ENCODE measurements at places on chromosomes 13 and 19.

DNA sequence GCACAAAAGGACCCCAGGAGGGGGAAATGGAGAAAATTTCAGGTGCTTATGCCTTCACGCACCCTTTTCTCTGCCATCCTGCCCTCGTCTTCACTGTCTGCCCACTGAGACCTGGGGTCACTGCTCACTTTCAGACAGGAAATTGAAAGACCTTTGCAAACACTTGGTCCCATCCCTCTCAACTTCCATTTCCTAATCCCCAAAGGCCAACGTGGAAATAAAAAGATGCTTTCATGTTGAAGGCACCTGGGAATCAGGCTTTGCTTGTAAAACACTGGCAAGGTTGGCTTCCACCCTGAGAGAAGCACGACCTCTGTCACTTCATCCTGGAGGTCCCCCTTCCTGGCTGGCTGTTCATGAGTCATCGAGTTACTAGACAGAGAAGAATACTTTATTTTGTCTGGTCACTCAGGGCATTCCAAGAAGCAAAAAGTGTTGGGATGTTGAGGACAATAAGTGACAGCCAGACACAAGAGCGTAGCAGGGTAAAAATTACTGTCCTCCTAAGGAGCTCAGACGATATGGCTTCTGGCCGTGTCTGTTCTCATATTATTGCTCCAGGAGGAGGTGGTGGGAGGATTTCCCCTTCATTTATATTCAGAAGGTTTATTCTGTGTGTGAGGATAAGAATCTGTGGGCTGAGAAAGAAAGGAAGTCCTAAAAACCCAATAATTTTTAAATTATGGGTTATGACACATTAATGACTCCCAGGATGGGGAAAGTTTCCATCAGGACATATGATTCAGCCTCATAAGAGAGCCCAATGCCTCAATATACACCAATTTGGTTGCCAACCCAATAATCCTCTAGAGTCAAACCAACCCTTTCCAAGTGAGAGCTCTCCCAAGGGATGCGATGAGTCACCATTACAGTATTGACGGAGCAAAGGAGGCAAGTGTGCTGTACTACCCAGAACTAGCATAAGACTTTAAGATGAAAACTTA lies 409.0 kb downstream of the COG6 start:
- DNase-seq = peak; percentile 97

DNA sequence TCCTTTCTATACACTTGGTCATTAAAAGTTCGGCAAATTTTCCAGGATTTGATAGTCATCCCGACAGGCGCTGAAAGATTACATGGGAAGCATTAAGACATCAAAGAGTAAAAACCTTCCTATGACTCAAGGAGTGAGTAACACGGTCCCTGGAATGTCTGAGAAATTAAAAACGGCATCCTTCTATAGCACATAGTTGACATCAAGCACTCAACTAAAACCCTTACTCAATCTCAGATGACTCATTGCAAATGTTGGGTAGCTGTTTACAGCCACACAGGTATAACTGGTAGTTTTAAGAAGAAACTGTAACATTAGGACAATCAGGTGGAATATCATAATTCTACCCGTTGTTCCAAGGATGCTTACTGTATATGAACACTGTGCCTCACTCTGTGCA lies 6.4 kb upstream of the LGALS13 start:
- no peak for DNase-seq

DNA sequence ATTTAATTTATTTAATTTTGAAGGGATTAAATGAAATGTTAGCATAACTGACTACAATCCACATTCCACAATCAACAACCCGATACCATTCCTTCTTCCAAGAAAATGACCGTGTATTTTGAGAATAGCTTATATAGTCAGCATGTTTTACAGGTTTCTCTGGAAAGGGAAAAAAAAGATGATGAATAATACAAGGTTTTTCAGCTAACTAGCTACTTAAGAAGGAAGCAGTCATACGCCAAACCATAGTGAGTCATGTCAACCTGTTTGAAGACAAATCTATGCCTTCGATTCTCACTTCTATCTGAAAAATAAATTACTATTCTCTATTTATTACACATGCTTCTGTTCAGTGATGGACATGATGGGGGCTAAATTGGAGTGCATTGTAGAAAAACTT lies 258.6 kb downstream of the EFNB2 start:
- no peak for DNase-seq

DNA sequence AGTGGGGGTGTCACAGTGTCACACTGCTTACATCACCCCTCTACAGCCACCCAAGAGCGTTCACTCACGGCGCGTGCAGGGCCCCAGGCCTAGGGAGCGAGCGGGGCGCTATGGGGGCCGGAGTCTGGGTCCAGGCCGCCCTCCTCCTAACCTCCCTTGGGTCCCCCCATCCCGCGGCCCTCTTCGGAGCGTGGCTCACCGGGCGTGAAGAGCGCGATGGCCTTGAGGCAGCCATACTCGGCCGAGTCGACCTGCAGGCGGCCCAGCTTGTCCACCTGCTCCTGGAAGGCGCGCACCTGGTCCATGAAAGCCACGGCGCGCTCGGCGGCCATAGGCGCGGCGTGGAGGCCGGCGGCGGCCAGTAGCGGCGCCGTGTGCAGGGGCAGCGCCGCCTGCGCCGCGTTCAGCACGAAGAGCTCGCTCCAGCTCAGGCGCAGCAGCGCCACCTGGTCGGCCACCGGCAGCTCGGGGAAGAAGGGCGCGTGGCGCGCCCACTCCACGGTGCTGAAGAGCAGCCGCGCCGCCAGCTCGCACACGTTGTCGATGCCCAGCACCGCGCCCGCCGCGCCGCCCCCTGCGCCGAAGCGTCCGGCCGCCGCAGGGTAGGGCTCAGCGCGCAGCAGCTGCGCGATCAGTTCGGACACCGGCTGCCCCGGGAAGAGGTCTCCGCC lies 9.4 kb downstream of the OCEL1 start:
- no peak for DNase-seq

- DNase-seq = no peak
These were observed 148.7 kb downstream of the FOXO1 start for GRCh38 chr13:40517486-40518480.

GRCh38 chr13:32984857-32985626 lies 31.2 kb upstream of the KL start:
- no peak for DNase-seq

GRCh38 chr13:24218977-24219376 lies 58.5 kb downstream of the SPATA13 start:
- DNase-seq = peak; percentile 37

- DNase-seq = no peak
These were observed 239.9 kb downstream of the VWA8 start for GRCh38 chr13:41720839-41721561.

DNA sequence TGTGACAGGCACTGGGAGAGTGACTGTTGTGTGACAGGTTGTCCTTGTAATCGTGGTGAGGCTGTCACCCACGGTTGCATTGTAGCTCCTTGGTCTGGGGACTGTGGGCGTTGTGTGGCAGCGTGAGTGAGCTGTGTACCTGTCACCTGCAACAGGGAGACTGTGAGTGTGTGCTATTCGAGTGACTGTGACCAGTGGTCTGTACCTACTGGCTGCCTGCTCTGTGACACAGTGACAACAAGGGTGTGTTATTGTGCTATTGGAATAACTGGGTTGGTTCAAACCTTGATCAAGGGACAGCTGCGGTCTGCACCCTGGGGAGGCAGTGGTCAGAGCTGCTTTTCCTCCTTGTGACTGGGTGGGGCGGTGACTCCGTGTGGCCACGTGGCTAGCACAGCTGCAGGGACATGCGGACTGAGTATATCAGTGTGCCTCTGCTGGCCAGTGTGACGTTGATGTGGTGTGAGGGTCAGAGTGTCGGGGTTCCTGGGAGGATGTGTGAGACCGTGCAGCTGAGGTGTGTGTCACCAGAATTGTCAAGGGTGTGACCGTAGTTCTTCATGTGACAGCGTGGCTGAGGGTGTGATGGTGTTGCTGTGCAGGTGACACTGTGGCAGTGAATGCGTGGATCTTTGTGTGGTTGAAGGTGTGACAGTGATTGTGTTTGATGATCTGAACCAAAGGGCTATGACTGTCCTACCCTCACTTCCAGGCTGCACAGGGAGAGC lies 10.1 kb upstream of the NFIX start:
- DNase-seq = no peak

DNA sequence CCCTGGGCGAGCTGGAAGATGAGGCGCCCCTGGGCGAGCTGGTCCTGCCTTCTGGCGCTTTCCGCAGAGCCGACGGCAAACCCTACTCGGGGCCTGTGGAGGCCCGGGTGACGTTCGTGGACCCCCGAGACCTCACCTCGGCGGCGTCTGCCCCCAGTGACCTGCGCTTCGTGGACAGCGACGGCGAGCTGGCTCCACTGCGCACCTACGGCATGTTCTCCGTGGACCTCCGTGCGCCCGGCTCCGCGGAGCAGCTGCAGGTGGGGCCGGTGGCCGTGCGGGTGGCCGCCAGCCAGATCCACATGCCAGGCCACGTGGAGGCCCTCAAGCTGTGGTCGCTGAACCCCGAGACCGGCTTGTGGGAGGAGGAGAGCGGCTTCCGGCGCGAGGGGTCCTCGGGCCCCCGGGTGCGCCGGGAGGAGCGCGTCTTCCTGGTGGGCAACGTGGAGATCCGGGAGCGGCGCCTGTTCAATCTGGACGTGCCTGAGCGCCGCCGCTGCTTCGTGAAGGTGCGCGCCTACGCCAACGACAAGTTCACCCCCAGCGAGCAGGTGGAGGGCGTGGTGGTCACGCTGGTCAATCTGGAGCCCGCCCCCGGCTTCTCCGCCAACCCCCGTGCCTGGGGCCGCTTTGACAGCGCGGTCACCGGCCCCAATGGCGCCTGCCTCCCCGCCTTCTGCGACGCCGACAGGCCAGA lies 6.3 kb downstream of the CILP2 start:
- no peak for DNase-seq

DNA sequence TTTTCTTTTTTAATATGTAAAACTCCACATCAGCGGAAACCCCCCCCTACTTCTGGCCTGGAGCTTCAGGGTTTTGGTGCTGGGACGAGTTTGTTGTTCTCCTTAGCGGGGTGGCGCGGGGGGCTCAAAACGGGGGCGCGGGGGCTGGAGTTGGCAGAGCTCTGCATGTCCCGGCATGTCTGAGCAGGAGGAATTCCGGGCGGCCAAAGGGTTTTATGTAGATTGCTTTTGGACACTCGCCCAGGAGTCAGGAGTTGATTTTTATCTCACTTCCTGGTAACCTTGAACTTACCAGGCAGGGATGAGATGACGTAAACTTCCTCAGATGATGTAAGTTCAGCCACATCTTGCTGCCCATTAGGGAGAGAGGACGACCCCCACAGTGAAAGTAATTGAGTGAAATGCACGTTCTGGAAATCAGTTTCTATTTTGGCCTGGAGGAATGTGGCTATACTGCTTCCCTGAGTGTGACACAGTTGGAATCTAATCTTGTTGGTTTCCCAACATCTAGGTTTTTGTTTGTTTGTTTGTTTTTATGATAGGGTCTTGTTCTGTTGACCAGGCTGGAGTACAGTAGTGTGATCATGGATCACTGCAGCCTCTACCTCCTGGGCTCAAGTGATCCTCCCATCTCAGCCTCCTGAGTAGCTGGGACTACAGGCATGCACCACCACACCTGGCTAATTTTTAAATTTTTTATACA lies 21.0 kb upstream of the GDF15 start:
- DNase-seq = peak; percentile 98

- no peak for DNase-seq
These were observed 17.5 kb downstream of the TMEM255B start for GRCh38 chr13:113776231-113777125.

- no peak for DNase-seq
These were observed 4.4 kb downstream of the TRIR start for GRCh38 chr19:12730064-12730463.

DNA sequence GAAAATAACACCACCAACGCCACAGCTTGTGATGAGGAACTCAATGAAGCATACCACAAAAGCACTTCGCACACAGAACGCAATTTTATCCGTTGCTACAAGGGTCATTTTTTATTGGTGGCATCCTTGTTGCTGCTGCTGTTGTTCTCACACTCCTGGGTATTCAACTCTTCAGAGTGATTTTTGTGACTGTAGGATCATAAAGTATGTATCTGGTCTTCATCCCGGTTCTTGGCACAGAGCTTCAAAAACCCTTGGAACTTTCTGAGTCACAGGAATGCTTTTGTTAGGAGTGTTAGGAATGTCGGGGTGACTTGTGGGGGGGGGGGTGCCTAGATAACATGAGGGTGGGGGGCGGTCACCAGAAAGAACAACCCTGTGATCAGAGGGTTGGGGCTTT lies 108.4 kb downstream of the ZNF557 start:
- DNase-seq = no peak

GRCh38 chr19:33497131-33497777 lies 24.3 kb downstream of the PEPD start:
- no peak for DNase-seq

DNA sequence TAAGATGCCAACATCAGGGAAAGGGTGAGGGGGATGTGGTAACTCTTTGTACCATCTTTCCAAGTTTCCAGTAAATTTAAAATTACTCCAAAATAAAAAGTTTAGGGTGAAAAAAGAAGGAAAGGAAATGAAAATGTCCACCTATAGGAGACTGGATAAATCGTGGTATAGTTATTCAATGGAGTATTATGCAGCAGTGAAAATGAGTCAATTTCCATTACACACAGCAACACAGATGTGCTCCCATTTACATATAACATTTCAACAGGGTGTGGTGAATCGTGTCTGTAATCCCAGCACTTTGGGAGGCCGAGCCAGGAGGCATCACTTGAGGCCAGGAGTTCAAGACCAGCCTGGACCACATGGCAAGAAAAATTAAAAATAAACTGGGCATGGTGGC lies 7.4 kb upstream of the ZNF541 start:
- DNase-seq = no peak

DNA sequence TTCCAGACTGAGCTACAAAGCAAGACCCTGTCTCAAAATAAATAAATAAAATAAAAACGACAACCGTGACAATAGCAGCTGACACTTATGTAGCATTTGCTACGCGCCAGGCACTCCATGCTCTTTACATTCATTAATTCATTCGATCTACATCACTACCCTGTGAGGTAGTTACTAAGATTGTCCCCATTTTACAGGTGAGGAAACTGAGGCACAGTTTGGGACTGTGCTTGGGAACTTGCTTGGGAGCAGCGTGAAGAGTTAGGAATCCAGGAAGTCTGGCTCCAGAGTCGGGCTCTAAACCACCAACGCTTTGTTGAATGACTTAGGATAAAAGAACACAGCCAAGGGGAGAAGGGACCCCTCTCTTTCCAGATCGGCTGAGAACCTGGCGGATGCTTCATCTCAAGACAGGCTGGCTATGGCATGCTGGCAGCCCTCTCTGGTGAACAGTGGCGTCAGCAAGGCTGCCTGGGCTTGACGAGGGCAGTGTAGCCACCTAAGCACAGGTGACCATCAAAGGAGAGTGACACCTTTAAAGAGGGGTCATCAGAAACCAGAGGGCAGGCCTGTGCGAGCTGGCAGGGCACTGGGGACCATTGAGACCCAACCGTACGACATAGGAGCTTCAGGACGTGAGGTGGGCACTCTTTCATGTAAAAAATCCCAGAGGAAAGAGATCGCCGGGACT lies 591 bp downstream of the DOHH start:
- DNase-seq = no peak

- no peak for DNase-seq
These were observed 12.4 kb upstream of the TMEM255B start for GRCh38 chr13:113746671-113747070.
